ELF-1 (cell line): ENCODE measurements at places on chromosomes 6 and 20.

DNA sequence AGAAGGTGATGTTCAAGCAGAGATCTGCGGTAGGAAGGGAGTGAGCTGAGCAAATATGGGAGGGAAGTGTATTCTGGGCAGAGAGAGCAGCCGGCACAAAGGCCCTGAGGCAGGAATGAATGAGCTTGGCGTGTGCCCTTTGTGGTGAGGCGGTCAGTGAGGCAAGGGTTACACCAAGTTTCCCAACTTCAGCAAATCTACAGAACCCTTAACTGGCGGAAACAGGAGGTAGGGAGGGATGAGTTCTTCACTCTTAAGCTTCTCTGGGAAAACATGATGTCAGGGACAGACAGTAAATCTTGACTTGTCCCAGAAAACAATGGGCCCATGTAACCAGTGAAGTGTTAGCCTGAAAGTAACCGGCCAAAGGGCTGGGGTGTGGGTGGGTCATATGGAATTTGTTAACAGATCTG lies 97.1 kb upstream of the PTPN1 start:
- peak; percentile 82 for DNase-seq

DNA sequence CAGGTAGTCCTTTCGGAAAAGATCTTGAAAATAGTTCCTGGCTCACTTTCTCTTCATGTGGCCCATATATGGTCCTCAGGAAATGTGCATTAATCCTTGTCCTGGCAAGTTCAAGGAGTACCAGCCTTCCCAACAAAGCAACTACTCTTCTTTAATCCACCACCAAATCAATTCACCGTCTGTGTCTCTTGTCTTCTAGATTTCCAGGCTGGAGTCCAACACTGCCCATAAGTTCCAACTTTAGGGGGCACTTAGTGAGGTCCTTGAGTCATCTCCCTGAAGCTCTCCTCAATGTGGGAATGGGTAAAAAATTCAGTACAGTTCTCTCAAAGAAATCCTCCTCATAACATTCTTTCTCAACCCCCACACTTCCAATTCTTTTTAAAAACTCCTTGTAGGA lies 6.9 kb upstream of the DAAM2 start:
- no peak for DNase-seq

DNA sequence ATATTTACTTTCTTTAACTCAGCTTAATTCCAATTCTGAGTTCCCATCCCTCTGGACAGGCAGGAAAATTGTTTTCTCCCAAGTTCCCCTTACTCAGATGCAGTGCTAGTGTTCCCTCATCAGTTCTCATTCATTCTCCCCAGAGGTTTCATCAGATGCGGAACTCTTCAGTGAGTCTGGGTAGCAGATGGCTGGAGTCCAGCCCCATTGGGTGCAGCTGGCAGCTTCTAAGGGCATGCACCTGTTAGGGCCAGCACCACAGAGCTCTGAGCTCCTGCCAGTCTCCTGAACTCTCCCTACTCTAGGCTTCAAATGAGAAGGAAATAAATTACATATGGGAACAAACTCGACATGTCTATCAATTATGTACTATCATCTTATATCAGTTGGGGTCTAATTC lies 76.6 kb downstream of the SOD2 start:
- DNase-seq, result no peak

GRCh38 chr6:9086331-9086730 lies 651.0 kb upstream of the SLC35B3 start:
- no peak for DNase-seq
